ENCODE measurements at places on chromosomes 16 and 17. TPM values are rescaled to one million over a fixed set of nuclear protein-coding genes. Genes with fewer than 3 reads are reported as not detected.

The PRSS53 gene
- total RNA-seq: 3.5 TPM

DNA sequence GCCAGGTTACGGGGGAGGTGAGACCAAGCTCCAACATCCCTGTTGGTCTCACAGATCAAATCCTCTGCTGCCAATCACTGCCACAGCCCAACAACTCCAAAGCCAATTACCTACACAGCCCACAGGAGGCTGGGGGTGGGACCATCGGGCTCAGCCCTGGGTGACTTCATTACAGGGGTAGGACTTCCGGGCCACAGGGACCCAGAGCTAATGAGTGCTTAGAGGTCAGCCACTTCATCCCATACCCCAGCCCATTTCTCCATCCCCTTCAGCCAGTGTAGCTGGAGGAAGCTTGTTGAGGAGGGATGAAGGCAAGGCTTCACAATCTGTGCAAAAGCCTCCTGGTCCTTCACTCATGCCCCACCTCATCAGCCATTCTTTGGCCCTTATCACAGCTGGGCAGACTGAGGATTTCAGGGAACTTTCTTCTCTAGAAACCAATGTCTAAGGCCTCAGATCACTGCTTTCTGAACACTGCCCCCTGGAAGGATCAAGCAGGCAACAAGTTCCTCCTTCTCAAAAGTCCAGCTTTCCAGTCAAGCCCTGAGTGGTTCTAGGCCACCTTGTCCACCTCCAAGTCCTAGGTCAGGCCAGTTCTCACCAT lies 5.8 kb downstream of the FOXN1 start:
- no peak overlapping the region for H3K27ac ChIP-seq
- H3K4me3 ChIP-seq: no peak overlapping the region
- no peaks in the 10 kb centered on the region for H3K36me3 ChIP-seq
- no peaks in the 10 kb centered on the region for H3K4me1 ChIP-seq

GRCh38 chr17:45299361-45299760 lies 17.5 kb downstream of the MAP3K14 start:
- no peak overlapping the region for H3K27ac ChIP-seq
- no peaks in the 10 kb centered on the region for H3K27me3 ChIP-seq
- no peak for DNase-seq
- H3K4me1 ChIP-seq: peaks cover 80% of the 10 kb centered on the region
- peaks cover 19% of the 10 kb centered on the region for H3K36me3 ChIP-seq

- no peak overlapping the region for H3K27ac ChIP-seq
- H3K4me1 ChIP-seq: peaks cover 6% of the 10 kb centered on the region
- no peak for DNase-seq
- H3K27me3 ChIP-seq: no peaks in the 10 kb centered on the region
- H3K4me3 ChIP-seq: no peak overlapping the region
- no peaks in the 10 kb centered on the region for H3K36me3 ChIP-seq
These were observed 21.3 kb downstream of the GALK1 start for GRCh38 chr17:75743625-75744206.

The CTRL gene
- total RNA-seq: 19.5 TPM

- H3K36me3 ChIP-seq: no peaks in the 10 kb centered on the region
- no peaks in the 10 kb centered on the region for H3K27me3 ChIP-seq
- no peak for DNase-seq
These were observed 336.4 kb downstream of the GRIN2A start for GRCh38 chr16:9845661-9846361.

GRCh38 chr16:48540222-48540900 lies 69.6 kb downstream of the N4BP1 start:
- H3K27me3 ChIP-seq: no peaks in the 10 kb centered on the region
- H3K4me1 ChIP-seq: peaks cover 14% of the 10 kb centered on the region
- H3K27ac ChIP-seq: no peak overlapping the region
- H3K4me3 ChIP-seq: no peak overlapping the region

DNA sequence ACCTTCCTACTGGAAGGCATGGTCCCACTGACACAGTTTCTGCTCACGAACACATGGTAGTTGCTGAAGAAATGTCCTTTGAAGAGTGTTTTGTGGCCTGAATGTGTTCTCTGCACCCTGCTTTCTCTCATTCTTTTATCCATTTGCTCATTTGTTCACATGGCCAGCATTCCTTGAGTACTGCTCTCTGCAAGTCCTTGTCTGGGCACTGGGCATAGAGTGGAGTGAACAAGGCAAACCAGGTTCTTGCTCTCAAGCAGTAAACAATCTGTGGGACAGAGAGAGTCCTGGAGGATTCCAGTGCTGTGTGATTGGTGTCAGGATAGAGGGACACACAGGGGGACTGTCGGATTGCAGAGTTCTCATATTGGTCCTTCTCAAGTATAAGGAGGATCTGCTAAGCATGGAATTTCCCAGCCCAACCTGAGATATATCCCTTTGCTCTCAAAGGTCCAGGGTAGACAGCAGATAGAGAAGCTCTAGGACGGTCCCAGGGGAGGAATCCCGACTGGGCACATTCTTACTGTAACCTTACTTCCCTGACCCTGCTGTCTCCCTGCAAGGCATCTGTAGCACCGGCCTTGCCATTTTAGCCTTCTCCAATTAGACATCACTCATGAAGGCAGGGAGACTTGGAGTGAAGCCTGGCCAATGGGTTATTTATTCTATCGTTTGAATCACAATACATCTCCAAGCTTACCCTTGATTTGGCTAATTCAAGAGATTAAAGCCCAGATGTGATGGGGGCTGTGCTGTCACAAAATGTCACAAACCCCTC lies 32.3 kb downstream of the ARL4D start:
- no peak for DNase-seq
- H3K27me3 ChIP-seq: peaks cover 9% of the 10 kb centered on the region
- no peak overlapping the region for H3K27ac ChIP-seq
- H3K4me1 ChIP-seq: no peaks in the 10 kb centered on the region
- H3K4me3 ChIP-seq: no peak overlapping the region

The IGF2BP1 gene
- not detected for total RNA-seq

- no peaks in the 10 kb centered on the region for H3K36me3 ChIP-seq
- H3K27me3 ChIP-seq: no peaks in the 10 kb centered on the region
- no peak overlapping the region for H3K27ac ChIP-seq
- H3K4me3 ChIP-seq: no peak overlapping the region
- H3K4me1 ChIP-seq: peaks cover 12% of the 10 kb centered on the region
These were observed 88.7 kb downstream of the BMERB1 start for GRCh38 chr16:15523092-15523541.

DNA sequence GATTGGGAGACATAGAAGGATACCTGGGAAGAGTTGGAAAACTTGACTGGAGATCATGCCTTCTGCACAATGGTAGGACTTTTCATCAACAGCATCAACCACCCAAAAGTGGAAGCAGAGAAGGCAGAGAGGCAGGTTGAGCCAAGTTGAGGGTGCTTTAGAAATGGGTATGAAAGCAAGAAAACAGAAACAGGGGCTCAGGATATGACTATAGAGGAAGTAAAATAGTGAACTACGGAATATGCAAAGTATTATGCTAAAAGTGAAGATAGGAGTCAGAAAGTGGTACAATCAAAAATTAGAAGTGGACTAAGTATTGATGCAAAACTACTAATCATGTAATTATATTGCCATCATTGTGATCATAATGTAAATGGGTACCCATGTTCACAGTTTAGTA lies 16.1 kb upstream of the ARHGAP44 start:
- H3K4me1 ChIP-seq: no peaks in the 10 kb centered on the region
- no peak overlapping the region for H3K4me3 ChIP-seq
- DNase-seq: no peak

GRCh38 chr17:35146214-35146833 lies 1.3 kb upstream of the UNC45B start:
- H3K27ac ChIP-seq: no peak overlapping the region
- peaks cover 11% of the 10 kb centered on the region for H3K4me1 ChIP-seq
- H3K4me3 ChIP-seq: no peak overlapping the region
- no peaks in the 10 kb centered on the region for H3K27me3 ChIP-seq
- no peaks in the 10 kb centered on the region for H3K36me3 ChIP-seq

GRCh38 chr17:2013994-2014317 lies 11.2 kb downstream of the RTN4RL1 start:
- H3K27me3 ChIP-seq: no peaks in the 10 kb centered on the region
- H3K27ac ChIP-seq: no peak overlapping the region
- no peaks in the 10 kb centered on the region for H3K4me1 ChIP-seq
- no peak for DNase-seq
- no peak overlapping the region for H3K4me3 ChIP-seq
- no peaks in the 10 kb centered on the region for H3K36me3 ChIP-seq

DNA sequence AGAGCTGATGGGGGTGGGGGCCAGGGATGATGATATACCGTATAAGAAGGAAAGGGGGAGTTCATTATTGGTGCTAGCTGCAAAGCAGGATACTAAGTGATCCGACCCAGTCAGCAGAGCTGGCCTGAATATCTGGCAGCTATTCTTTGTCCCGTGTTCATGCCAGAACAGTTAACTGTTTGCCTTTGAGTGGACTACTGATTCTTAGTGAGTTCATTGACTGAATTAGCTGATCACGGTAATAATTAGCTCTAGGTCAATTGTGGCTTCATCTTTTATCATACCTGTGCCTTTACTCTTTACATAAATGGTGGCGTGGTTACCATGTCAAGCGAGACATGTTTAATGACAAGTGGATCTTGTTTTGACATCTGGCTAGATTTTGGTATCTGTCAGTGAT lies 5.3 kb downstream of the KPNB1 start:
- no peaks in the 10 kb centered on the region for H3K27me3 ChIP-seq
- H3K4me1 ChIP-seq: peaks cover 51% of the 10 kb centered on the region
- H3K36me3 ChIP-seq: peaks cover 80% of the 10 kb centered on the region

GRCh38 chr17:14688134-14688533 lies 387.3 kb downstream of the HS3ST3B1 start:
- DNase-seq: no peak

DNA sequence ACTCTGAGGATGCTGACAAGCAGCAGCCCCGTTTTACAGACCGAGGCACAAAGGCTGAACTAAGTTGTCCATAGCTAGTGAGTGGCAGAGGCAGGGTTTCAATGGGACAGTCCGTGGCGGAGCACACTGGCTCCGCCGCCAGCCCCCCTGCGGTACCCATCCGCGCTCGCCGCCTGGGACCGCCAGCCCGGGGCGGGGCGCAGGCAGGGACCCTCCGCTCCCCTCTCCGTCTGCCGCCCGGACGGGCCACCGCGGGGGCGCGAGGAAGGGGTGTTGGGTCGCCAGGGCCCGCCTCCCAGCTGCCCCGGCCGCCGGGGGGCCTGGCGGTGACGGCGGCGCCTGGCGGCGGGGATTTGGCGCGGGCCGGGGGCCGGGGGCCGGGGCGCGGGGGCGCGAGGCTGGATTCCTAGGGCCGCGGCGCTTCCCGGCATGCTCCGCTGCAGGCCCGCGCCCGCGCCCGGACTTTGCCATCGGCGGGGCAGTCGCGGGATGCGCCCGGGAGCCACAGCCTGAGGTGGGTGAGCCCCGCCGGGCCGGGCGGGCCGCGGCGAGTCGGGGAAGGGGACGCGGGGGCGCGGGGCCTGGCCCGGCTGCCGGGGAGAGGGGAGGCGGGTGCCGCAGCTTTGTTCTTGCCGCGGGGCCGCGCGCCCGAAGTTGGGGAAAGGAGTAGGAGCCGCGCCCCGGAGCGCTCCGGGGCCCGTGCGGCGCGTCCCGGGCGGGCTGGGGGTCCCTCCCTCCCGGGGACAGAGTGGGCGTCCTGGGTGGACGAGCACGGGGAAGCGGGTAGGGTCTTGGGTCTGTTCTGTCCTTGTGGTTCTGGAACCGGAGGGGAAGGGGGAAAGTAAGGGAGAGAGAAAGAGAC lies at the start of gene TMEM98:
TMEM98 (plus strand) TSS at position 430 of the 862 bp plus-strand sequence. CDS start 3,376 bp downstream, outside the sequence.
- H3K4me3 ChIP-seq: no peak within 1 kb of the TSS
- H3K36me3 ChIP-seq: no peaks in the 10 kb centered on the region
- H3K27ac ChIP-seq: no peak within 1 kb of the TSS
- H3K4me1 ChIP-seq: peaks cover 6% of the 10 kb centered on the region
- no peak for DNase-seq

The KRTAP9-4 gene
- total RNA-seq: not detected

The ANKRD40CL gene
- total RNA-seq: not detected

The GAS2L2 gene
- total RNA-seq: 0.22 TPM

The FBXO47 gene
- not detected for total RNA-seq

DNA sequence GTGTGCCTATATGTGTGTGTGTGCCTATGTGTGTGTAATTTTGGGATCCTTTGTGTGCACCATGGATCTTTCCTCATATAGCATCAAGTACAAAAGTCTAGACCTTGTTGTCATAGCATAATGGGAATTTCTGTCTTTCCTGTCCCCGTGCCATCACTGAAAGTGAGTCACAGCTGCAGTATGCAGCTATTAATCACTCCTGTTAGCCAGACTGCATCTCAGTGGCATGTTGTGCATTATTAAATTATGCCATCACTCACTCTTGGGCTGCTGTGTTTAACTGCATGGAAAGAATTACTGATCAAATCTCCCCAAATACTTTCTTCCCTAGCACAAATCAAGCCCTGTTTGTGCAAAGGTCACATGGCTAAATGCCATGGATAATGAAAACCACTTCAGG lies 92.4 kb downstream of the CBLN1 start:
- H3K27ac ChIP-seq: no peak overlapping the region
- no peak overlapping the region for H3K4me3 ChIP-seq
- H3K27me3 ChIP-seq: no peaks in the 10 kb centered on the region
- H3K4me1 ChIP-seq: no peaks in the 10 kb centered on the region
- H3K36me3 ChIP-seq: no peaks in the 10 kb centered on the region

GRCh38 chr16:58582971-58583765 lies 46.5 kb downstream of the CNOT1 start:
- no peaks in the 10 kb centered on the region for H3K4me1 ChIP-seq
- no peak overlapping the region for H3K4me3 ChIP-seq
- H3K36me3 ChIP-seq: peaks cover 95% of the 10 kb centered on the region
- no peaks in the 10 kb centered on the region for H3K27me3 ChIP-seq
- DNase-seq: no peak

GRCh38 chr17:18109935-18110485 lies 1.5 kb downstream of the MYO15A start:
- no peaks in the 10 kb centered on the region for H3K27me3 ChIP-seq
- peaks cover 9% of the 10 kb centered on the region for H3K36me3 ChIP-seq
- no peaks in the 10 kb centered on the region for H3K4me1 ChIP-seq
- H3K27ac ChIP-seq: no peak overlapping the region

Measured in CD4-positive, alpha-beta T cell (primary cell).